ENCODE measurements at places on chromosomes 16 and 17. TPM values are rescaled to one million over a fixed set of nuclear protein-coding genes. Genes with fewer than 3 reads are reported as not detected.

DNA sequence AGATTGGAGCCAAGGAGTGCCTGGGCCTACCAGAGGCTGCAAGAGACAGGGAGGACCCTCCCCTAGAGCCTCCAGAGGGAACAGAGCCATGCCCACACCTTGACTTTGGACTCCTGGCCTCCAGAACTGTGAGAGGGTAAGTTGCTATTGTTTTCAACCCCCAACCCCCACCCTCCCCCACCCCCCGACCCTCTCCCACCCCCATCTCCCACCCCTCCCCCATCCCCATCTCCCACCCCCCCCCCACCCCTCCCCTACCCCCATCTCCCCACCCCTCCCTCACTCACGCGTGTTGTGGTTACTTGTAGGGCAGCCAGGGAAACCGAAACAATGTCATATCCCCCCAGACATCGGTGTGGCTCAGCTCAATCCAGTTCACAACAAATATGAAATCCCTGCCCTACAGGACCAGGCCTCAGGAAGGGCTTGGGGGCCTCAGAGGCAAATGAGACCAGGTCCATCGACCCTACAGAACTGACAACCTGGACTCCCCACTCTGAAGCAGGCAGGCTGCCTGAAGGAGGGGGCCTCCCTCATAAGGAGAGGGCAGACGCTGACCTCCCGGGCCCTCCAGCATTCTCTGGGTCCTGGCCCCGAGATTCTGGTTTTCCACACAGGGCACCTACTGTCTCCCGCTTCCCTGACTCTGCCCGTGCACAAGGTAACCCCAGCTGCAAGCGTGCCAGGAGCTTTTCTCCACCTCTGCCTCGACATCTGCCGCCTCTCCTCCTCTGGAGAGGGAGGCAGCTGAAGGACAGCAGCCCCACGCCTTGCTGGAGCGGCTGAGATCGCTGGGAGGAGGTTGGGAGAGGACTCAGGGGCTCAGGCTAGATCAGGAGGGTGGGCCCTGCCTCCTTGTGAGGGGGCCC is 3.0 kb upstream of the ZCCHC14 start:
- DNase-seq = no peak

DNA sequence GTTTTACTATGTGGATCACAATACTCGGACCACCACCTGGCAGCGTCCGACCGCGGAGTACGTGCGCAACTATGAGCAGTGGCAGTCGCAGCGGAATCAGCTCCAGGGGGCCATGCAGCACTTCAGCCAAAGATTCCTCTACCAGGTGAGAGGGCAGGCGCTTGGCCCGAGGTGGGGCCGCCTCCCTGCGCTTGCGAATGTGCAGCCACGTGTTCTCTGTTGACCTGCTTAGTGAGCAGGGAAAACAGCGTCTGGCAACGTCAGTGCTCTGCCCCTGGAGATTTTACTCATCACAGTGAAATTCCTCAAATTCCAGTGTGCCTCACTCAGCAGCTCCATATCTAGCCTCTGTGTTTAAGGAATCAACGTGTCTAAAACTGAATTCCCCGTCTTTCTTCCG is 33.4 kb upstream of the CLEC18A start:
- no peak for DNase-seq

GRCh38 chr17:48123776-48124388 is 16.3 kb downstream of the SNX11 start:
- DNase-seq = no peak

GRCh38 chr16:2968368-2968737 is 795 bp upstream of the PAQR4 start:
- DNase-seq = no peak

The CCL7 gene
- total RNA-seq = not detected

The SLC47A1 gene
- total RNA-seq = 6.0 TPM

The CA4 gene
- total RNA-seq = 15.6 TPM
